NCI-H1930 (cell line): ENCODE measurements at places on chromosomes 2 and 18.

GRCh38 chr2:160952464-160953254 lies 207.6 kb upstream of the TANK start:
- no peak for DNase-seq

DNA sequence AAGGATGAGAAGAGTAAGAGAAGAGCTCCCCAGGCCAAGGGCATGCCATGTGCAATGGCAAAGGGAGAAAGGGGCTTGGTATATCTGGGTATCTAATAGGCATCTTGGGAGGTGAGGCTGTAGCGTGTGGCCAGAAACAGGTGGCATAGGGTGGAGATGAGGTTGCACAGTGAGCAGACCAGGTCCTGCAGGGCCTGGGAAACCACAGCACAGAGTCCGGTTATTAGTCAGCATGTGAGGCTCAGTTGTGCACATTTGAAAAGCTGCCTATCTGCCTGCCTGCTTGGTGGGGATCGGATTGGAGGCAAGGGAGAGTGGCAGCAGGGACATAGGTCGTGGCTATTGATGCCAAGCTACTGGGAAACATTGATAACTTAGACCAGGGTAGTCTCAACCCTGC lies 190.6 kb downstream of the TPGS2 start:
- DNase-seq: no peak

- DNase-seq: no peak
Observed at GRCh38 chr2:134212746-134213145, 41.1 kb upstream of the MGAT5 start.

DNA sequence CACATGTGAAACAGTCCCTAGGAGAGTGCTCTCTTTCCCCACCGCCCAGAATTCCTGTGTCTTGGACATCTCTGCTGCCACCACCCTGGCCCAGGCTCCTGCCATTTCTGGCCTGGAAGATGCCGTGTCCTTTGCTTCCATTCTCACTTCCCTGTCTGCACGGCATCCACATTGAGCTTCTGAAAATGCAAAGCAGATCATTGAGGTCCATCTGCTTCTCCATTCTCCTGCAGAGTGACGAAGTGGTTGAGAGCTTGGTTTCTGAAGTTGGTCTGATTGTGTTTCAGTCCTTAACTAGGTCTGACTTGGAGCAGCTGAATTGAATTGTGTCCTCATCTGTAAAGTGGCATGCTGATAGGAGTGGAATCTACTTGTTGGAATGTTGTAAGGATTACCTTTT lies 98.7 kb upstream of the MGAT5 start:
- DNase-seq: no peak

- DNase-seq: no peak
Observed at GRCh38 chr2:190657474-190658255, 8.8 kb downstream of the NAB1 start.

DNA sequence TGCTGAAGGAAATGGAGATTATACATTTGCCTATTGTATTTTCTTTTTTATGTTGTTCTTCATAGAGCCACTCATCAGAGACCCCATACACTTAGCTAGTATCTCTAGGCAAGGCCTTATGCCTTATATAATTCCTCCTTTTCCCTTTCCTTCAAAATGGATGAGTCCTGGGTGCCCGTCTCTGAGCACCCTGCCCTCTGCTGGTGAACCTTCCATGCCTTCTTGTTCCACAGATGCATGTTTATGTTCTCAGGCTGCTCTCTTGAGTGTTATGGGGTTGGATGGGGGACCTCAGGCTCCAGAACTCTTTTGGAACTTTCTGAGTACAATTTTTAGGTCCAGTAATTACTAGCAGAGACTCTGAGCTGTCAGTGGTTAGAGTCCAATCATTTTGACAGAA lies 368.6 kb upstream of the SPRED2 start:
- no peak for DNase-seq

GRCh38 chr2:191922736-191923651 lies 76.1 kb upstream of the CAVIN2 start:
- no peak for DNase-seq

GRCh38 chr2:181891258-181891965 lies at the start of gene ITPRID2:
Gene ITPRID2 (plus strand): TSS chr2:181891730. CDS start chr2:181892067, 337 bp downstream.
- DNase-seq: peak; percentile 68
